ENCODE measurements at places on chromosomes 6 and 20.

- no peak for DNase-seq
Observed at GRCh38 chr6:1908784-1909183, 299.1 kb downstream of the FOXC1 start.

DNA sequence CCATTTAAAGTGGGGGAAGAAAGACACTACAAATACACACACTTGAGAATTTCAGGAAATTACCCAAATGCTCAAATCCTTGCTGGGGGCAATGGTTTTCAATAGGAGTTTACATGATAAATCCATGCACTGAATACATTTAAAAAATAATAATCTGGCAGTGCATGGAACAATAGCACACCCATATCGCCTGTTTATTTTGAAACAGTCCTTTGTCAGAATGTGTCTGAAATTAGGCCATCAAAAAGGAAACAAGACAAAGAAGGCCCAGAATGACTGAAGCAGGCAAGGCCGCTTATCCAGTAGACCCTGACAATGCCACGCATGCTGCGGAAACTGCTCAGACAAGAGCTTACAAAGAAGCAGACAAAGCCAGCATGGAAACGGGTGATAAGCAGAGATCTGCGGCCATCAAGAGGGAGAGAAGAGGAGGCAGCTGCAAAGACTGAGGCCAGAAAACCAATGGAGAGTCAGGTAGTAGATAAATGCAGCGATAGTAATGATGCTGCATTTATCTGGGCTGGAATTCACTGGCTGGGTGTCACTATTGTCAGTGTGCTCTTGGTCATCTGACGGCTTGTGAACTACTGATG is 211.9 kb upstream of the CNR1 start:
- no peak for DNase-seq

DNA sequence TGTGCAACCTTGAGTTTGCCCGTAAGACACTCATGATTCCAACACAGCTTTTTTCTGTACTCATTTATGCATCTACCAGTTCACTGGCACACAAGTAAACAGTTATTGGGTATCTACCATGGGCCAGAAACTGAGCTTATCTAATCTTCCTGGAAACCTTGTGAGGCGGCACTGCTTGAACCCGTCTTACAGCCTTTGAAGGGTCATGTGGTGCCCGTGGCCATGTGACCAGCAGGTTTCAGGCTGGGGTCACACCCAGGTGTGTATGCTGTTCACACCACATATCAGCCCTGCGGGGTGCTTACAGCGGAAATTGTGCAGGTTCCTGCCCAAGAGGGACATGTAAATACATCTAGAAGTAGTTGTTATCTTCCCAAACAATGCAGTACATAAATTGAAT is 6.1 kb downstream of the THBD start:
- no peak for DNase-seq

DNA sequence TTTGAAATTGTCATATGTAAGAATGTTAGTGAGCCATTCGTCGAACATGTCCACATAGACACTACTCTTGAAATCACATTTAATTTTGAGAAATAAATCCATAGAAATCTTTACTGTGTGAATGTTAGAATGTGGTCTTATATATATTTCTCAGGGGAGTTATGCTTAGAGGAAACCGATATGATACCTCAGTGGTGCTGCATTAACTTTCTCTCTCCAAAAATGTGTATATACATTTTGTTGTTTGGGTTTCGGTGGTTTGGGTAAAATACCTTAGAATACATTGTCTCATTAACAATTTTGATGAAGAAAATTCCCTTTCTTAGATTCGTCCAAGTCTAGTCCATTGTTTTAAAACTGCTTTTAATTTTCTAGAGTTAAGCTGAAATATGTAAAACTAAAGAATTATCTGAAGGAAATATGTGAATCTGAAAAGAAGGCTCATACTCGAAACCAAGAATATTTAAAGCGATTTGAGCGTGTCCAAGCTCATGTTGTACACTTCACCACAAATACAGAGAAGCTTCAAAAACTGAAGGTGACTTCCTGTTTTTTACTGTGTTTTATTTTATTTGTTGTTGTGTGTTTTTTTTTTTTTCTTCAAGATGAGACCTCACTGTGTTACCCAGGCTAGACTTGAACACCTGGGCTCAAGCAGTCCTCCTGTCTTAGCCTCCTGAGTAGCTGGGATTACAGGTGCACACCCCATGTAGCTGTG is 10.3 kb downstream of the KIZ start:
- no peak for DNase-seq

DNA sequence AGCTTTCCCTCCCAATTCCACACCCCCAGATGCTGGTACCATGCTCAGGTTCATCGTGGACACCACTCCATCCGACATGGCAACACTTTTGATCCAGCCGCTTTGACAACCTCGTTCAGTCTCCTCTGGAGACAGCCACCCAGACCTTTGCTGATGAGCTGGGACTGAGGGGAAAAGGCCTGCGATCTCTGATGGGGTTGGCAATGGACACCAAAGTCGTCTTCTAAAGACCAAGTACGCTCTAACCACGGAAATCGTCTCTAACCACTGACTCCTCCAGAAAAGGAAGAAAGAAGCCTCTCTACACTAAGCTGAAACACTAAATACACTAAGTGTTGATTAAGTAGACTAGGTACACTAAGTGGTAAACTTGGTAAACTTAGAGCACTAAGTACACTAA is 26.1 kb upstream of the HLA-E start:
- DNase-seq: no peak

DNA sequence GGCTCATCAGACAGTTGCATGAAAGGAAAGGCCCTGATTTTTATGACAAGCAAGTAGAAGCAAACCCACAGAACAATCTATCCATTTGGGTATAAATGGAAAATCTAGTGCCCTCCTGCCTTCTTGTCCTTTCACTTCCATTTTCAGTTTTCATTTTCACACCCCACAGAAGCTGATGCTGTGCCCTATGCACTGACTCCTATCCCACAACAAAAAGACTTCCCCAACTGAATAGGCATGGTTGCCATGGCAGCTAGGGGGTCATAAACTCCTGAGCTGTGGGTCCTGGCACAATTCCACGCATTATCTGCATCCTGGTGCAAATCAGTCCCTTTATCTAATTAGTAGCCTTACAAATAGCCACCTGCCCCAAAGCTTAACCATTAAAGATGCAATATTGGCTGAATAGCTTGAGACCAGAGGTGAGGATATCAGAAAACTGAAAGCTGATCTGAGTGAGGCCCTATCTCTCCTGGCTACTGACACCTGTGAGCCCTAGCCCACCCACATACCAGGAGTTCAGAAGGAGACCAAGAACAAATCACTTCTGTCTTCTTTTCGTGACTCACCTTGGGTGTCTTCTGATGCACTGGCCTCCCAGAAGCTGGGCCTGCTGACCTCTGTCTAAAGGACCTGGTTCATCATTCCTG is 34.9 kb upstream of the HEY2 start:
- DNase-seq: no peak

DNA sequence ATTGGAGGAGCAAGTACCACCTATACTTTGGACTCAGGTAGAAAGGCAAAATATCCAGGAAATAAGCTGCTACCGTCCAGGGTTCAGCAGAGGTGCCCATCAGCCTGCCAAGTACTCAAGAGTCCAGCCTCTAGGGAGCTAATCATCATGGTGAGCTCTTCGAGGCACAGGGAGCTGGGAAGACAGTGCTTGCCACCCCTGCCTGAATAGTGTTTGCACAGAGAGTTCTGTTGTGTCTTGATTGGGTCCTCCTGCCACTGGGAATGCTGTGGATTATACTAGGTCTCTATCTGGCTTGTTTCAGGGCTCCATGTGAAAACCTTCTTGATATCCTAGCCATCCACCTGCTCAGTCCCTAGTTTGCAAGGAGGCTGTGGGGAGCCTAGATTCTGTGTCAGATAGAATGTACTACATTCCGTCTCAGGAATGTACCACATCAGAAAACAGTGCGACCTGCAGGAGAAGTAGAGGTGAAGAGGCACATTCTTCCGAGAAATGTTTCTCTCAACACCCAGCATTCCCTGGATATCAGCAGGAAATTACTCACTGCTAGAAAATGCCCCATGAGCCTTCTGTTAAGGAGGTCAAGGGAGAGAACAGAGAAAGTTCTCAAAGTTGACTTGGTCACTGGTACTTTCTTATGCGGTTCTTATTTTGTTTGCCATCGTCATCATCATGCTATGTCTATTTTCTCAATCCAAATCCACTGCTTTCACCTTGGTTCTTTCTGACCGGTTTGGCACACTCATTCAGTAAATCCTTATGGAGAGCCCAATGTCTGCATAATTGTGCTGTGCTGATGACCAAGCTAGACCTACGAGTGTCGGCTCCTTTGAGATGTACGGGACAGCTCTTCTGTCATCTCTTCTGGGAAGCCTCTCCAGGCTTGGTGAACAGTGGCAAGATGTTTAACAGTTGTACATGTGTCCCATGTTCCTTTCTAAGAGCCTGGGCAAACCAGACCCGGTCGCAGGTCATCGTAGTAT is 30.7 kb downstream of the PTPN1 start:
- DNase-seq: peak; percentile 79

All from AG04450 (cell line).